ENCODE measurements at places on chromosomes 1 and 21. TPM values are rescaled to one million over a fixed set of nuclear protein-coding genes. Genes with fewer than 3 reads are reported as not detected.

- H3K36me3 ChIP-seq, result no peaks in the 10 kb centered on the region
- H3K27ac ChIP-seq, result no peak overlapping the region
- H3K4me1 ChIP-seq, result no peaks in the 10 kb centered on the region
- no peaks in the 10 kb centered on the region for H3K27me3 ChIP-seq
- no peak for DNase-seq
Observed at GRCh38 chr1:163361123-163361934, 39.6 kb downstream of the NUF2 start.

Gene AVPR1B
- total RNA-seq, result not detected

- H3K4me1 ChIP-seq, result no peaks in the 10 kb centered on the region
- H3K4me3 ChIP-seq, result no peak overlapping the region
- no peaks in the 10 kb centered on the region for H3K36me3 ChIP-seq
Observed at GRCh38 chr1:166924823-166925541, 48.9 kb upstream of the TADA1 start.

GRCh38 chr1:154408174-154408777, 3.1 kb downstream of the IL6R start:
- peak overlapping the region; percentile 98 for H3K27ac ChIP-seq
- peak overlapping the region; percentile 79 for H3K4me3 ChIP-seq
- H3K36me3 ChIP-seq, result no peaks in the 10 kb centered on the region
- DNase-seq, result peak; percentile 86

DNA sequence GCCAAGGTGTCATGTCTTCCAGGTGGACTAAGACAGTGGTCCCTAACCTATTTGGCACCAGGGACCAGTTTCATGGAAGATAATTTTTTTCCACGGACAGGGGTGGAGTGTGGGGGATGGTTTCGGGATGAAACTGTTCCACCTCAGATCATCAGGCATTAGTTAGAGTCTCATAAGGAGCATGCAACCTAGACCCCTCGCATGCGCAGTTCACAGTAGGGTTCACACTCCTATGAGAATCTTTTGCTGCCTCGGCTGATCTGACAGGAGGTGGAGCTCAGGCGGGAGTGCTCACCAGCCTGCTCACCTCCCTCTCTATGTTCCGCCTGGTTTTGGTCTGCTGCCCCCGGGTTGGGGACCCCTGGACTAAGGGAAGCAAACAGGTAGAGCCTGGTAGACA, 30.9 kb downstream of the LGR6 start:
- H3K4me1 ChIP-seq, result no peaks in the 10 kb centered on the region
- no peaks in the 10 kb centered on the region for H3K36me3 ChIP-seq
- H3K4me3 ChIP-seq, result no peak overlapping the region
- H3K27ac ChIP-seq, result no peak overlapping the region
- no peak for DNase-seq
